ENCODE measurements at places on chromosomes 1 and 21.

DNA sequence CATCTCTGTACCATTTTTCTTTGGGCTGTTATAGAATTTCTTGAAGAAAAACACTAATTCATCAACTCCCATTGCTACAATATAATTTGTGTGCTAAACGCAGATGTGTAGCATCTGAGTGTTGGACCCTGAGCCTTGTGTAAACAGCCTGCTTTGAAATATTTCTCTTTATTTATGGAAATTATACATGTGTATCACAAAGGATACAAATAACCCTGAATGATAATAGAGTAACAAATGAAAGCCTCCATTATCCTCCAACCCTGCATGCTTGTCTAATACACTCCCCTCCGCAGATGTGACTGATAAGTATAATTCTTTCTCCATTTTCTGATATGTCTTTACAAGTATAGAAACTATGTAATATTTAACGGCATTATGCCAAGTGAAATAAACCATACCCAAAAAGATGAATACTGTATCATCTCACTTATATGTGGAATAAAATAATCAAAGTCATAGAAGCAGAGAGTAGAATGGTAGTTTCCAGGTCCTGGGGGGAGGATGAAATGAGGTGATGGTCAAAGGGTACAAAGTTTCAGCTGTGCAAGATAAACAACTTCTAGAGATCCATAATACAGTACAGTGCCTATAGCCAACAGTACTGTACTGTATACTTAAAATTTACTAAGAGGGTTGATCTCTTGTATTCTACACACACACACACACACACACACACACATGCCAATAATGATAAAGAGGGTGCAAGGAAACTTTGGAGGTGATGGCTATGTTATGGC lies 2.8 kb upstream of the ADAM30 start:
- no peak for ATAC-seq

- ATAC-seq = no peak
These were observed 1.7 kb downstream of the HSPG2 start for GRCh38 chr1:21935393-21935804.

DNA sequence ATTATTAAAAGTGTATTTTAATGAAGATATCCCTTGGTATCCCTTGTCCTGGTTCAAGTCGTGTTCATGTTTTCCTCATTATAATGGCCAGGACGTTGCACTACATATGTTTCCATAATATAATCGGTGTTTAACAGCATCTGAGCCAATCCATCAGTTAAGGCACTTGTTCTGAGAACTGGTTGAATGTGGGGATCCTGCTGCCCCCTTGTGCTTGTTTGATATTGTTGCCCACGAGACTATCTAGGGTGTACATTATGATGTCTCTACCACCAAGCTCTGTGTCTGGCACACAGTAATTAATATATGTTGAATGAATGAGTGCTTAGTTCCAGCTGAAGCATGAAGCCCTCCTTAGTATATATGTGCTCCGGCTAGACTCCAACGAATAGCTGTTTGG lies 193.0 kb downstream of the CACNA1E start:
- peak; percentile 72 for ATAC-seq

DNA sequence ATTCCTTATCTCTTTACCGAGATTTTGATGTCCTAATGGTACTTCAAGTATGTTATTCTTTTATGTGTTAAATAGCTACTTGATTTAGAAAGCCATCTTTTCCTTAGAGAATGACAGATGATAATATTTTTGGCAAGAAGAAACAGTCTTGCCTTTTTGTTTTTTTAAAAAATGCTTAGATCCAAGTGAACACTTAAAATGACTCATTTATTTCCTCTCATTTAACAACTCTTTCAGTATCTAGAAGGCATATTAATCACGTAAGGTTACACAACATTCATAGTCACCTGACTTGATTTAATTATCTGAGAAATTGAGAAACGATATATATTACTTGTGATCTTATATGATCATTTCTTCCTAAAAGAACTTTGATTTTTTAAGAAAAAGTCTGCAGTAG lies 52.4 kb downstream of the SUCO start:
- ATAC-seq = no peak

GRCh38 chr1:206706298-206706791 lies 21.6 kb downstream of the MAPKAPK2 start:
- peak; percentile 10 for ATAC-seq

GRCh38 chr1:37299216-37299615 lies 175.2 kb upstream of the ZC3H12A start:
- no peak for ATAC-seq

DNA sequence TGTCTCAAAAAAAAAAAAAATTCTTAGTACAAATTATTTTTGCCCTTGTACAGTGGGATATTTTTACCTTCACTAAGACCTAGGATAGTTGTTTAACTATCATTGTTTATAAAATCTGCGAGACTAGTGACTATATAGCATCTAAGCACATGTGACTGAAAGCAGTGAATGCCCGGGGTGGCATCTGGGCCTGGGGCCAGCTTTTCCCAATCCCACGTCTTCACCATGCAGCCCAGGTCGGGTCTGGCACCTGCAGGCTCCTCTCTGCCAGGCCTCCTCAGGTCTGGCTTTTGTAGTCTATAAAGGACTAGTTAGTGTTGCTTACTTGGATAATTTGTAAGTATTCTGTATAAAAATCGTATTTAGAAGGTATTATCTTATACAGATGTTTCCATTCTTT lies 40.8 kb downstream of the CBS start:
- no peak for ATAC-seq
